Natural killer cell treated with Interleukin-12 subunit alpha and Interleukin-12 subunit beta and Interleukin-15 and Interleukin-18, amount 100 ng/mL, for 72 hours (primary cell): ENCODE measurements at places on chromosomes 2 and 18. TPM values are rescaled to one million over a fixed set of nuclear protein-coding genes. Genes with fewer than 3 reads are reported as not detected.

Gene CFAP65
- total RNA-seq = not detected

GRCh38 chr2:100793982-100794381, 26.0 kb upstream of the NPAS2 start:
- no peak overlapping the region for H3K4me3 ChIP-seq
- DNase-seq = no peak
- H3K27ac ChIP-seq = no peak overlapping the region
- peaks cover 22% of the 10 kb centered on the region for H3K27me3 ChIP-seq

Gene FTCDNL1
- 0.48 TPM for total RNA-seq

- H3K27me3 ChIP-seq = peaks cover 26% of the 10 kb centered on the region
- H3K27ac ChIP-seq = peak overlapping the region; percentile 67
- peaks cover 11% of the 10 kb centered on the region for H3K4me1 ChIP-seq
- peak; percentile 72 for DNase-seq
- H3K4me3 ChIP-seq = peak overlapping the region; percentile 69
- H3K36me3 ChIP-seq = peaks cover 6% of the 10 kb centered on the region
Measured at GRCh38 chr2:71082402-71083252, 14.2 kb downstream of the NAGK start.
